ENCODE measurements at places on chromosomes 7 and 10. TPM values are rescaled to one million over a fixed set of nuclear protein-coding genes. Genes with fewer than 3 reads are reported as not detected.

Gene CEP41
- 1.5 TPM for total RNA-seq

DNA sequence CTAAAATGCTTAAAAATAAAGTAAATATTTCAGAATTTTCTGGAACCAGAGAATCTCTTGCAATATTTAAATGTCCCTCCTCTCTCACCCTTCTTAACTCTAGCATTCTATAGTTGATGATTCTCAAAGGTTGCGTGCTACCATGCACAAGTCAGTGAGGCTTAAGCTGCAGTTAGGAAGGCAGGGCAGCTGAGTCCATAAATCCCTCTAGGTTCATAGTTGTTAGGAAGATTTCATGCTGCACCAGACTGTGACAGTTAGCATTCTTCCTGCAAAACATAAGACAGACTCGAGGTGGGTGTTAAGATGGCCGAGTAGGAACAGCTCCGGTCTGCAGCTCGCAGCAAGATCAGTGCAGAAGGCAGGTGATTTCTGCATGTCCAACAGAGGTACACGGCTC lies 70.6 kb downstream of the MET start:
- H3K27me3 ChIP-seq = no peaks in the 10 kb centered on the region
- no peak for DNase-seq
- H3K27ac ChIP-seq = no peak overlapping the region
- no peak overlapping the region for H3K4me3 ChIP-seq

DNA sequence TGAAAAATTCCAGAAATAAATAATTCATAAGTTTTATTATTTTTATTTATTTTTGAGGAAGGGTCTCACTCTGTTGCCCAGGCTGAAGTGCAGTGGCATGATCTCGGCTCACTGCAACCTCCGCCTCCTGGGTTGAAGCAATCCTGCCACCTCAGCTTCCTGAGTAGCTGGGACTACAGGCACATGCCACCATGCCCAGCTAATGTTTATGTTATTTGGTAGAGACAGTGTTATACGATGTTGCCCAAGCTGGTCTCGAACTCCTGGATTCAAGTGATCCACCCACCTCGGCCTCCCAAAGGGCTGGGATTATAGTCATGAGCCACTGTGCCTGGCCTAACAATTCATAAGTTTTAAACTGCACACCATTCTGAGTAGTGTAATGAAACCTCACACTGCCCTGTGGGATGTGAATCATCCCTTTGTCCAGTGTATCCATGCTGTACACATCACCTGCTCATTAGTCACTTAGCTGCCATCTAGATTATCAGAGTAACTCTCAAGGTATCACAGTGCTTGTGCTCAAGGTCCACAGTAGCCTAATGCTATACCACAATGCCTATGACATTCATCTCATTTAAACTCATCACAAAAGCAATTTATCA lies 17.9 kb downstream of the RTKN2 start:
- DNase-seq = no peak
- no peak overlapping the region for H3K27ac ChIP-seq
- H3K4me1 ChIP-seq = no peaks in the 10 kb centered on the region
- no peaks in the 10 kb centered on the region for H3K27me3 ChIP-seq

DNA sequence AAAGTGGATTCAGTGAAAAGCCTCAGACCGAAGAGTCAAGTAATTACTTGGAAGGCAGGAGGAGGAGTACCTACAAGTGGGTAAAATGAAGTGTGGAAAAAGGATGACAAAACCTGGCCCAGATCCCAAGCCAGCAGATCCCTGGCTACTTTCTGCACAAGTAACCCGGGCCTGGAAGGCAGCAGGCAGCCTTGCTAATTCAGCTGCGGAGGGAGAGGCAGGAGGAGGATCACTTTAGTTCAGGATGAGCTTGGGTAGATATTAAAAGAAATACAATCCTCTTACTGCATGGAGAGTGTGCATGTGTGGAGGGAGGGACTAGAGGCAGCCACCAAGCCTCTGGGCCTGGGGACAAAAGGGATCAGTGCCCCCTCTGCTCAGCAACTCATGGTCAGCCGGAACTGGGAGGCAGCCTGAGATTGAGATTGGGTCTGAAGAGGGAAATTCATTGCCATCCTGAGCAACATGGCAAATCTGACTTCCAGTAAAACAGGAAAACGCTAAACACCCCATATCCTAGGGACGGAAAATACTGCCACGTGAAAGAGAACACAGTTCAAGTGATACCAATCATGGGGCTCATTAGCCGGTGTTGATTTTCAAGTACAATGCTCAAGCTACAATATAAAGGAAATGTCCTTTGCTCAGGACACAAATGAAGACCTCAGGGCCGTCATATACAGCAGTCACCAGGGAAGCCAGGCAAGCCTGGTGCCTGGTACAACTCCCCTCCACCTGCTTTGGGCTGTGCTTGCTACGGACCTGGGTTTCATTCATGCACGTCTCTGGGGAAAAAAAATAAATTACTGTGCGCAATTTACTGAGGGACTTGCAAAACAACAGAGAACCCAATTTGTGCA lies 1.3 kb downstream of the AMPH start:
- no peaks in the 10 kb centered on the region for H3K27me3 ChIP-seq
- H3K27ac ChIP-seq = no peak overlapping the region
- DNase-seq = no peak
- H3K36me3 ChIP-seq = no peaks in the 10 kb centered on the region
- peaks cover 19% of the 10 kb centered on the region for H3K4me1 ChIP-seq
